ENCODE measurements at places on chromosomes 4 and X. TPM values are rescaled to one million over a fixed set of nuclear protein-coding genes. Genes with fewer than 3 reads are reported as not detected.

Gene FRAS1
- 31.9 TPM for total RNA-seq

DNA sequence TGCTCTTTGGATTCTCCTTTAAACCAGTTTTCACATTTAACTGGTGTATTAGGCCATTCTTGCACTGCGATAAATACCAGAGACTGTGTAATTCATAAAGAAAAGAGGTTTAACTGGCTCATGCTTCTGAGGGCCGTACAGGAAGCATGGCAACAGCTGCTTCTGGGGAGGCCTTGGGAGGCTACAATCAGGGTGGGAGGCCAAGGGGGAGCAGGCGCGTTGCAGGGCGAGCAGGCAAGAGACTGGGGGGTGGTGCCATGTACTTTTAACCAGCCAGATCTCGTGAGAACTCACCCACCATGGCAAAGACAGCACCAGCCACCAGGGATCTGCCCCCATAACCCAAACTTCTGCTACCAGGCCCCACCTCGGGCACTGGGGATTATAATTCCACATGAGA, 38.1 kb downstream of the RNF212 start:
- DNase-seq = peak; percentile 3

Gene TLR1
- total RNA-seq = 2.7 TPM

DNA sequence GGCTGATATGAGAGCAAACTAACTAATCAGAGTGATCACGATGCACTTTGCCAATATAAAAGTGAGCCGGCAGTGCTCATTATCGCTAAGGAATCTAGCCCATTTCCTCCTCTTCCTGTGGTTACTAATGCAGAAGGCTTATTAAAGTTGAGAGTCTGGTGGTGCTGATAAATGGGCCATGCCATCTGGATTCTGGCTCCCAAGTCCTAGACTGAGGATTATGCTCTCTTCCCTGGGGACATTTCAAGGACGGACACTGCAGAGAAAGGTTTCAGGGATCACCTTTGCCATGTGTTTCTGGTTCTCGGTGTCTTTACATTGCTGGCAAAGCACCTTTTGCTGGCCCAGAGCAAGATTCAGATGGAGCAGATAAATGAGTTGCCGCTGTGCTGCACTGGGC, 85.3 kb downstream of the RTL5 start:
- no peak for DNase-seq

Gene PARM1
- 158 TPM for total RNA-seq

Gene PCDH19
- 3.7 TPM for total RNA-seq

DNA sequence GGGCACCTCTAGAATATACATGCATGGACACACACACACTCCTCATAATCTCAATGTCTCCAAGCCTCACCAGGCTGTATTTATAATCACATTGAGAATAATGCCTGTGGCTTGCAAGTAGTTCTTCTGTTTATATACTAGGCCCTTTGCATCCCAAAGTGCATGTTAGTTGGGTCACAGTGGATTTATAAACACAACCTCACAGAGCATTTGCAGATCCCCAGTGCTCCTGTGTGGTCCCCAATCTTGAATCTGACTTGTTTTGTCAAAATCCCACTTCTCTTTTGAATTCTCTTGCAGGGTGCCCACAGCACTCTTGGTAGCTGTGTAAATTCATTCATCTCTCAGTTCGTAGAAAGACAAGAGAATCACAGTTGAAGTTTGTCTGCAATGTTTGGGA, 49.6 kb upstream of the PROM1 start:
- DNase-seq = no peak

DNA sequence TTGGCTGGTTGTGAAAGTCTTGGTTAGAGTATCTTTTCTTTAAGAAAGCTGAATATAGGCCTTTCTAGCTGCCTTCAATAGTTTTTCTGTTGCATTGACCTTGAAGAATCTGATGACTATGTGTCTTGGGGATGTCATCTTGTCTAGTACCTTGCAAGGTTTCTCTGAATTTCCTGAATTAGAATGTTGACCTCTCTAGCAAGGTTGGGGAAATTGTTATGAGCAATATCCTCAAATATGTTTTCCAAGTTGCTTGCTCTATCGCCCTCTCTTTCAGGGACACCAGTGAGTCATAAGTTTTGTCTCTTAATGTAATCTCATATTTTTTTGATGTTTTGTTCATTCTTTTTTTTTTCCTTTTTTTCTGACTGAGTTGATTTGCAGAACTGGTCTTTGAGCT, 194.7 kb downstream of the RAB28 start:
- no peak for DNase-seq

DNA sequence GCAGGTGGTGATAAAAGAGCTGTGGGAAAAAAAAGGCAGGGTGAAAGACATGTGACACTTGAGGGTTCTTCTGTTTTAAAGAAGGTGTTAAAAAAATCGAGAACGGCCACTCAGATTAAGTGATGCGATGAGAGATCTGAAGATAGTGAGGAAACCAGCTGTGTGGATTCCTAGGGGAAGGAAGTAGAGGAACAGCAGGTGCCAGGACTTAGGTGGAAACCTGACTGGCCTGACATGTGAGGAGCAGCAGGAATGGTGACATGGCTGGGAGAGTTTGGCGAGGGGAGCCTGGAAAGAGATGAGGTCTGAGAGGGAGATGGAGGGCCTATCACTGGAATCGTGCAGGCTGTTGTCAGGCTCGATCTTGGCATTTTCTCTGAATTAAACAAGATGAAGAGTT, 55.5 kb downstream of the BMPR1B start:
- DNase-seq = no peak

DNA sequence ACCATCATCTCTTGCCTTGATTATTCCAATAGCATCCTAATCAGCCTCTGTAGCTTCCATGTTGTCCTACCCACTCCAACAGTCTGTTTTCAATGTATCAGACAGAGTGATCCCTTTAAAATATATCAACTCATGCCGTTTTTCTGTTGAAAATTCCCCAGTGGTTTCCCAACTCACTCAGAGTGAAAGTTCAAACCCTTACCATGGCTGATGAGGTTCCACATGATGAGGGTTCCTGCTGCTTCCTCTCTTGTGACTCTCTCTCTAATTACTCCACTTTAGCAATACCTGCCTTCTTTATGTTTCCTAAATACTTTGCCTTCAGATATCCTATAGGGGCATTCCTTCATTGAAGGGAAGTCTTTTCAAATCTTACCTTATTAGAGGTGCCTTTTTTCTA, 334.7 kb downstream of the PPP1R2C start:
- DNase-seq = no peak

Gene CFI
- total RNA-seq = 162 TPM

- DNase-seq = no peak
These were observed 103.6 kb downstream of the EMCN start for GRCh38 chr4:100414016-100414790.

DNA sequence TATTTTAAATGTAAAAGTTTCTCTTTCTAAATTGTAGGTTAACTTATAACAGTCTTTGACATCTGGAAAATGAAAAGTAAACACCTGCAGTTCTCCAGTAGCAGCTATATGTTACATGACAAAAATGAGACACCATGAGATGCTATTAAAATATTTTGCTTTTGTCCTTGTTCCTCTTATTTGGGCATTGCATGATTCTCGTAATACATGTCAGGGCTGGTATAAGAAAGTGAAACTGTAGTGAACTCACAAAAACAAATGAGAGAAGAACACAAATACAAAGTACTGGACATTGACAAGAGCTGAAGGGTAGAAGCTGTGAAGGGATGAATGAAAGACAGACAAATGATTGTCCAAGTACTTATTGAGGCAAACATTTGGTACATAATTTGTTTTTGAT, 9.0 kb downstream of the GK2 start:
- DNase-seq = no peak

Gene PGAM4
- not detected for total RNA-seq

Gene NDUFA1
- 84.4 TPM for total RNA-seq

Gene VCX3B
- total RNA-seq = not detected

DNA sequence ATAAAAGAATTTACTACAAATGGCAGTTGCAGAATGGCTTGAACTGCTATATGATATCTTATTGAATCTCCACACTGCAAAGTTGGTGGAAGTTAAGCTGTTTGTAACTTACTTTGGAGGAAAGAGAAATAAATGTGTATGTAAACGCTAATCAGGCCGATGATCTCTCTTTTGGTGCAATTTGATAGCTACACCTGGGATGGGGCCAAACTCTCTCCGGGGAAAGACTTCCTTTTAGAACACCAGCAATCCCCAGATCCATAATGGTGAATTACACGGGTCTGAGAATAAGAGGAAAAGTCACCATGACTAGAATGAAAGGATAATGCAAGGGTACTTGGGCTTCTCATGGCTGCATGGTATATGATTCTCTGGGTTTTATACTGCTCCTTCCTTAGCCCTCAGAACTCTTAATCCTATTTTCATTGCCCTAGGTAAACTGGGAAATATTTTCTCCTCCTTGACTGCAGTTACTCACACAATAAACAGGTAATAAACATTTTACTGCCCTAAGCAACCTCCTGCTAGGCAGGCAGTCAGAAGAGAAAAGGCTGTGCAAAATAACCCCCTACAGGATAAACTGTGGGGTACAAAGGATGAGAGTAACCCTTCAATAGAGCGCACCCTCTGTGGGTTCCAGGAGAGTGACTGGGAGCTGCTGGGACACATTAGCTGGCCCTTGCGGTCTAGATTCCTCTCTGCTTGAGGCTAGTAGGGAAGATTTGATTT, 109.3 kb downstream of the MGST2 start:
- no peak for DNase-seq

GRCh38 chr4:123104310-123105025, 182.1 kb upstream of the NUDT6 start:
- no peak for DNase-seq

DNA sequence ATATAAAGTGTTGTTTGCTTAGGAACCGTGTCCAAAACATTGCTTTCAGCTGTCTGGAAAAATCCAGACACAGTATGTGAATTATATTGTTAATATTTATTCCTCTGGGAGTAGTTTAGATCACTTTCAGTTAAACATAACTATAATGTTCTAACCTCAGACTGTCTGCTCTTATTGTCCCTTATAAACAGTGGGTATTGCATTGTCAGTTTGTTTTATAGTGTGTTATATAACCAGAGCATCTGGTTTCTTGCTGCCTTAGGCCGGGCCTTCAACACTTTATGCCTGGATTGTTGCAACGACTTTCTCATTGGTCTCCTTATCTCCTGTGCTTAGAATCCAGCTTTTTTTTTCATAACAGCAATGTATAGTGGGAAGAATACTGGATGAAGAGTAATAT, 26.4 kb downstream of the ATG4A start:
- no peak for DNase-seq

Gene HNRNPDL
- total RNA-seq = 268 TPM

Gene ADH7
- total RNA-seq = not detected

DNA sequence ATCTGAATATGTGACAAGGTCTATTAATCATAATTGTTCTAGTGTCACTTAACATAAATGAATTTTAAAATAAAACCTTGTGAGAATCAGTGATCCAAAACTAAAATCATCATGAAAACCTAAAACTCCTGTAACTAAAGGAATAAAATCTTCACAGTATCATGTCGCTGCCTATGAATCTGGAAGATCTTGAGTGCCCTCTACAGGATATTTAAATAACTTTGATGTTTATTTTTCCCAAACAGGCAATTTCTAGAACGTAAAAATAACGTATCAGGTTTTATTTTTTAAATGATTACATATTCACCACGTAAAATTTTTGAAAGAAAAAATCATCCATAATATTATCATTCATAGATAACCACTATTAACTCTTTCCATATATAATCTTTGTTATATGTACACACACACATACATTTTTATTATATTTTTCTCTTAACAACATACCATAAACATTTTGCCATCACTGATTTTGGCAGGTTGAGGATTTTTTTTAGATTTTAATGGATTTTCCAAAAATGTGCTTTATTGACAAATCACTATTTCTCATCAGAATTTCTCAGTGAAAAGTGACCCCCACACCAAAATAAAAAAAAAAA, 79.6 kb downstream of the COMMD8 start:
- DNase-seq = peak; percentile 53

DNA sequence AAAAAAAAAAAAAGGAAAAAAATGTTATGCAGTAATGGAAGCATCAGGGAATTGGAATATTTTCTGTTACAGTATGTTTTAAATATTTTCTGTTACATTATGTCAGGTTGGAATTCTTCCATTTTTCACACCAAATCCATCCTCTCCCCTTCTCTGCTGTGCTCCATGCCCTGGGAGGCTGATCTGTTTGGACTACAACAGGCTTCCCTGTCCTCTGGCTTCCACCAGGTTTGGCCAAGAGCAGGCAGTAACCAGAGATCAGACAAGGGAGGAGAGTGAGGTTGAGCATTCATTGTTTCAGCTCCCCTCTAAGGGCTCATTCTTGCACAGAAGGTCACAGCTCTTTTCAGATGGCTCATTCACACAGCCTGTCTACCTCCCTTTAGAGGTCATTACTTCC, 11.7 kb upstream of the TMEM184C start:
- no peak for DNase-seq

DNA sequence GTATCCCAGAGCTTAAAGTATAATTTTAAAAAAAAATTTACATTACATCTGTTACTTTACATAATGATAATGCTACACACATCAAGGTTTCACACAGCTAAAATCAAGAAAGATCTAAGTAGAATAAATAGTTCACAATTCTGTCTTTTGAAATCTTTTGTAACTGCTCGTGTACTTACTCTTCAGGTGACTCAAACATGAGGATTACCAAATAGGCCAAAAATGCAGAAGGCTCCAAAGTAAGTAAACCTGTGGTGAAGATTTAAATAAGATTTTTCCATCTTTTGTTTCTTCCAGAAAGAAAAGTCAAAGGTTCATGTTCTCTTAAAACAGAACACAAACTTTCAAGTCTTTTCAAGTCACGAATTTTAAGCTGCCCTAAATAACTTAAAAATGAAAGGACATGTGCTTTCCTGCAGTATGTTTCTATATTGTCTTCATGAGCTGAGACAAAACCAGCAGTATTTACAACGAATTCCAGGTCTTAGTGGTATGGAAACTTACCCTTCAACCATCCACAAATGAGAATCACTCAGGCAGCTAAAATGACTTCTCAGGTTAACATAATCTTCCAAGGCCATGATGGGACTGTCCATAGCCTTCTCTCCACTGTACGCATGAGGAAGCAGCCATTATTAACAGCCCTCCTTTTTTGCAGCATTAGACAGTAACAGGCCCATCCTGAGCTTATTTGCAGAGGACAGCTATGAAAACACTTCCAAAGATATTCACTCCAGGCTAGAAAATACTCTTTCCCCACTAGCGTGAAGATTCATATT, 172.8 kb upstream of the EDNRA start:
- DNase-seq = no peak

DNA sequence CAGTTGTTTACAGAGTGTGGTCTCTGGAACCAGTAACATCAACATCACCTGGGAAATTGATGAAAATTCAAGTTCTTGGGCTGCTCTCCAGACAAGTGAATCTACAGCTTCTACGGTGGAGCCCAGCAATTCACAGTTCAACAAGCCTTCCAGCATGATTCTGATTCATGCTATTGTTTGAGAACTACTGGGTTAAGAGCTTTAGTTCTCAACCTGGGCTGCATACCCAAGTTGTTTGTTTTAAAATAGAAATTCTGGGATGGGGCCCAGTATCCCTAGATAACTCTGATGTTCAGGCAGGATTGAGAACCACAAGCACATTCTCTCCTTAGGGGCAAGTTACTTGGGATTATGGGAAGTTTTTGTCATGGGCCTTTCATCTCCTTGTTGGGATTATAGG, 37.9 kb upstream of the PGK1 start:
- no peak for DNase-seq

Gene NCAPG
- 11.9 TPM for total RNA-seq

Gene SORCS2
- total RNA-seq = 1.6 TPM

Gene EMCN
- total RNA-seq = 0.37 TPM

Gene CNKSR2
- 10.3 TPM for total RNA-seq

- DNase-seq = no peak
These were observed 7.4 kb downstream of the ACOX3 start for GRCh38 chr4:8433136-8433535.
